ENCODE measurements at places on chromosomes 3 and 15. TPM values are rescaled to one million over a fixed set of nuclear protein-coding genes. Genes with fewer than 3 reads are reported as not detected.
A peak's percentile ranks its signal among the peaks of the same experiment; 100 is the strongest.

- no peak for DNase-seq
Observed at GRCh38 chr3:188697127-188697526, 474.6 kb upstream of the TPRG1 start.

- no peak for DNase-seq
Observed at GRCh38 chr3:182028081-182028480, 316.4 kb downstream of the SOX2 start.

GOLGA8Q gene
- total RNA-seq, result 0.13 TPM

DNA sequence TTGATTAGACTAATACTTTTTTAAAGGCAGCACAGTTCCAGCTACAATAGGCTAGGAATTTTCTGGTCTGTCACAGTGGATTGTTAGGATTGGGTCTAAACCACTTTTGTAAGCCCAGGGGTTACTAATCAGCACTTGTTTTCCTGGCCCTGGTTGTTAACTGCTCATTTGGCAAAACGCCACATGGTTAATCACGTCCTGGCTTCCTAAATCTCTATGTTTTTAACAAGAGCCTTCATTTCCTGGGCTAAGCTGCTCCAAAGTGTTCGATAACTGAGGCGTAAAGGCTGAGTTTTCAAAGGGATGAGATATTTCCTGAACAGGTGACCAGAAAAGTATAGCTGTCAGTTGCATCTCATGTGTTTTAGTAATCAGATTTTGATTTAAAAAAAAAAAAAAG, 38.9 kb upstream of the CLRN1 start:
- peak; percentile 40 for DNase-seq

GRCh38 chr3:189108067-189108466, 63.7 kb upstream of the TPRG1 start:
- no peak for DNase-seq

DNA sequence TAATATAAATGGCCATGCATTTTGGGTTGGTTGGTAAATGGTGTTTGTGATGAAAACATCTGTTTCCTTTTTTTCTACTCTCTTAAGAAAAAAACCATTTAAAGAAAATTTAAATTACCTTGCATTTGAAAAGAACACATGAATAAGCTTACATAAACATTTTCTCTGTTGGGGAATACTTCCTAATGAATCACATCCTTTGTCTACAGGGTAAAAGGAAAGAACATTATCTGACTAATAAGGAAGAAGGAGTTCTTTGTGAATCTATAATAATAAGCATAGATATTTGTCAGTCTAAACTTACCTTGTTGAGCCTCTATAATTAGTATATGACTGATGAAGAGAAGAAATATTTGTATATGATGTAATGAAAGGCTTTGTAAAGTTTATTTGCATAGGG, 254.1 kb upstream of the ZNF717 start:
- DNase-seq, result no peak

GRCh38 chr15:67690936-67691335, 134.4 kb upstream of the SKOR1 start:
- no peak for DNase-seq

GRCh38 chr15:66369773-66370651, 13.5 kb upstream of the TIPIN start:
- peak; percentile 83 for DNase-seq

IL17RC gene
- total RNA-seq, result 16.9 TPM
